Metanephros (tissue), 2 donors: ENCODE measurements at places on chromosomes 1 and 21. TPM values are rescaled to one million over a fixed set of nuclear protein-coding genes. Genes with fewer than 3 reads are reported as not detected.

Gene PRXL2B
- 26.3 TPM for total RNA-seq

Gene RIPK4
- total RNA-seq, result 29.6 TPM

Gene NBPF3
- total RNA-seq, result 10.3 TPM

Gene KRTAP10-6
- not detected for total RNA-seq

Gene FCRL2
- total RNA-seq, result 0.18 TPM

Gene FCMR
- total RNA-seq, result 2.5 TPM
